Endodermal cell (in vitro differentiated cells): ENCODE measurements at places on chromosomes 16 and 17. TPM values are rescaled to one million over a fixed set of nuclear protein-coding genes. Genes with fewer than 3 reads are reported as not detected.

KRTAP2-2 gene
- not detected in 3 replicates for total RNA-seq

OR1A1 gene
- total RNA-seq, result not detected in 3 replicates

MYH1 gene
- not detected in 2 replicates for total RNA-seq

KRTAP3-1 gene
- not detected in 3 replicates for total RNA-seq

FLOT2 gene
- 173 to 215 TPM (median 206 TPM) in 3 replicates for total RNA-seq

DNA sequence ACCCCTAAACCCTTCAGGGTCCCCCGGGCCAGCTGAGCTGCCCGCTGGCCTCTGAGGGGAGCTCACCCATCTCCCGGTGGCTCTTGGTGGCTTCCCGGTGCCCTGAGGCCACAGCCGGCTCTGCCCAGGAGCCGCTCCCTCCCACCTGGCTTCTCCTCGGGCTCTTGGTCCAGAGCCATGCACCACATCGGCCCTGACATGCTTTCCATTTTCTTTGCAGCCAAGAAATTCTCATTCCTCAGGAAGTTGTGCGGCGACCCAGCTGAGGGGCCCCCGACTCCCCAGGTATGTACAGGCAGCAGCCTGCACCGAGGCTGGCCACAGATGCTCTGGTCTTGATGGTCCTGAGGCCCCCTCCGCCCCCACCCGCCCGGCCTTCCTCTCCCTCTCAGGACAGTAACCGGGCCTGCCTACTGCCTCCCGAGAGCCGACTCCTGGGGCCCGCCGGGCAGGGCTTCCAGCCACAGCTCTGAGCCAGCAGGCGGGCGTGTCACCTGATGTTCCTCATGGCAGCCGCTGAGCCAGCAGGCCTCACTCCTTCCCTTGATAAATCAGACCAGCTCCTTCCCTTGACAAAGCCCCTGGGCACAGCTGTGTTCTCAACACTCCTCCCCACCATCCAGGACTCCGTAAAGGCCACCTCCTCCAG, 28.4 kb upstream of the ZFPM1 start:
- no peak for DNase-seq

GRCh38 chr16:87416826-87417527, 24.8 kb downstream of the MAP1LC3B start:
- no peak for DNase-seq

GRCh38 chr16:89011909-89012621, 35.1 kb upstream of the CBFA2T3 start:
- DNase-seq, result peak; percentile 5

DNA sequence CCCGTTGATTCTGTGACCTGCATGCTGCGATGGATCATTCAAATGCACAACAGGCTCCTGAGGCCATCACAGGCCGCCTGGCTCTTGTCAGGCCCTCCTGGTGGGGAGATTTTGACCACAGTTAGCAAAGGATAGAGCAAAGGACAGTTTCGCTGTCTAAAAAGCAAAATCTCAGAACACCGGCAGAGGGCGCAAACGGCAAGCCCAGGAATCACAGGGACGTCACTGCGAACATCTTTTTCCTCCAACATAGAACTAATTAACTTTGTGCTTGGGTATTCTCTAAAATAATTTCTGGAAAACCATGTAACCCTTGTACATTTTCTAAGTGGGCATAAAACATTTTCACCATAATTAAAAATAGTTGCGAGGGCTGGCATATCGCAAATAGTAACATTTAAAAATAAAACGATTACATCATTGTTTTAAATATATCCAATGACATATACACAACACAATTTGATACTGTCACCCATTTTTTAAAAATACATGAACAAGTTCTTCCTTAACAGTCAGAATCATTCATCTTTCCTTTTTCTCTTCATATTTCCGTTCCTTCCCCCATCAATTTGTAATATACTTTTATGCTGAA, 19.7 kb upstream of the SLC47A1 start:
- peak; percentile 96 for DNase-seq

- DNase-seq, result no peak
Observed at GRCh38 chr16:53678756-53679343, 24.8 kb downstream of the RPGRIP1L start.

DNA sequence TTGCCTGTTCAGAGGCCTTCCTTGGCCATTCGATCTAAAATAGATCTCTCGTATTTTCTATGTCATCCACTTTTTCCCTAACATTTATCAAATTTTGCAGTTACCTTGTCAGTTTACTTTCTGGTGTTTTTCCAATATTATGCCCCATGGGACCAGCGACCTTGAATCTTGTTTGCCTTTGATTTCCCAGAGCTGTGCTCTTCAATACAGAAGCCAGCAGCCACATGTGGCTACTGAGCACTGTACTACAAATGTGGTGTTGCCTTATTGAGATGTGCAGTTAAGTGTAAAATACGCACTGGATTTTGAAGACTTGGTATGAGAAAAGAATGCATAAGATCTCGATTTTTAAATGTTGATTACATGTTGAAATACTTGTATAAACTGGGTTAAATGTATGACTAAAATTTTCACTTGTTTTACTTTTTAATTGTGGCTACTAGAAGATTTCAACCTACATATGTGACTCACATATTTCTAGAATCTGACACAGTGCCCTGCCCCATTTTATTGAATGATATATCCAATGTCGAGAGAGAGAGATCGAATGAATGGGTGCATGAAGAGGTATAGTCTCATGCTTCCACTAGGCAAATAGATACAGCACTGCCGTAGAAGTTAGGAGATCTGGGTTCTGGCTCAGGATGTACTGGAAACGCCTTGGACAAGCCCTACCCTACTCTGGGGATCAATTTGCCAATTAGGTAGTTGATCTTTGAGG, 824 bp upstream of the PSME3 start:
- no peak for DNase-seq

DNA sequence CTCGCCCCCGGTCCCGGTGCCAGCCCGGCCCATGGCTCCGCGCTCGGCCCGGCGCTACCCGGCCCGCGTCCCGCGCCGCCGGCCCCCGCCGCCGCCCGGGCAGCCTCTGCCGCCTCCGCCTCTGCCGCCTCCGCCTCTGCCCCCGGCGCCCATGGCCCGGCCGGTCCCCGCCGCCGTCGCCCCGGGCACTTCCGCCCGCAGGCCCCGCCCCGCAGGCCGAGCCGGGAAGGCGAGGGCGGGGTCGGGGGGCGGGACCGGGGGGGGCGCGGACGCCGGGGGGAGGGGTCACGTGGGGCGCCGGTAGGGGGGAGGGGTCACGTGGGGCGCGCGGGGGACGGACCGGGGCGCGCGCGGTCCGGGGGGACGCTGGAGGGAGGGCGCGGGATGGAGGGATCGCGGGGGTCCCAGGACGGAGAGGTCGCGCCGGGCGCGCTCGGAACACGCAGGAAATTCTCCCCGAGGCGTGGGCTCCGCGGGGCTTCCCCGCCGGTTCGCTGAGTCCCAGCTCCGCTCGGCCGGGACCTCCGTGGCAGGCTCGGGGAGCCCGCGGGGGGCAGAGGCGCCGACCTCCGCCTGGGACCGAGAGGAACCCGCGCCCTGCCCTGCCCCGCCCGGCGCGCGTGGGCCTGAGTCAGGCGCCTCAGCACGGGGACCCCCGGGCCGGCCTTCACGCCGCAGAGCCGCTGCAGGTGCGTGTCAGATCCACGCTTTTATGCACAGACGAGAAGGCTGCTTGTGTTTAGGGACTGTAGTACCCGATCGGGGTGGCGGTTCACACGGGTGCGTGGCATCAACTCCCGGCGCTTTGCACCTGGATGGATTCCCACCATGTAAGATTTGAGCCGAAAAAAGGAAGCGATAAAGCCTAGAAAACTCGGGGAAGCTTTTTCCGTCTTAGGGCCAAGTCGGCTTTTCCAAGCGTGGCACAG, at the start of gene PGAP6:
Gene PGAP6 (minus strand): TSS at position 190 of the 929 bp plus-strand sequence. CDS start 157 bp downstream, at position 33.
- DNase-seq, result peak; percentile 81

- DNase-seq, result no peak
Observed at GRCh38 chr16:29821643-29822115, 1.4 kb downstream of the MVP start.

- DNase-seq, result no peak
Observed at GRCh38 chr16:29831490-29831889, 11.2 kb downstream of the MVP start.

DNA sequence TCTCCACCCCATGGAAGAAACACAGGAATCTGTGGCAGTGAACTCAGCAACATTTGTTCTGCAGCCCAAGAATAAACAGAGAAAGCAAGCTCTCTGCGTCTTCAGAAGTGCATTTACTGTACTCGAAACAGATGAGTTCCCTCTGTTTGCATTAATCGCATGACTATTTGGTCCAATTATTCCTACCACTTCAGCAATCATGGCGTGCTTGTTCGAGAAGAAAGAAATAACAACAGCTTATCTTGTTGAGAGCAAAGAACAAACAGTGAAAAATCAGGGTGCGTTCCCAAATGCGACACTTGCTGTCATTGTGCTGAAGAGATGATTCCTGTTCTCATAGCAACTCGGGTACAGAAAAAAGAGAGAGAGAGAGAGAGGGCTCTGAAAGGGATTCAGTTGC, 445.3 kb upstream of the MAF start:
- DNase-seq, result no peak
